A549 treated with AZD2906 at 1 μM for 4 hours (cell line): ENCODE measurements at places on chromosomes 1 and 21. TPM values are rescaled to one million over a fixed set of nuclear protein-coding genes. Genes with fewer than 3 reads are reported as not detected.

Gene ASCL5
- 0.08 to 0.16 TPM (median 0.09 TPM) in 5 replicates for total RNA-seq

Gene NPPA
- total RNA-seq = not detected in 5 replicates

Gene FH
- total RNA-seq = 81.2 to 86.5 TPM (median 85.4 TPM) in 5 replicates

Gene CYP4X1
- 0.03 to 0.26 TPM (median 0.05 TPM) in 3 of 5 replicates, not detected in the others for total RNA-seq

Gene USH2A
- not detected in 5 replicates for total RNA-seq
